ENCODE measurements at places on chromosomes 12 and 14.

GRCh38 chr14:69355607-69356281, 42.4 kb downstream of the ERH start:
- no peak for ATAC-seq

- no peak for ATAC-seq
Observed at GRCh38 chr12:97758194-97758501, 295.5 kb downstream of the RMST start.

- no peak for ATAC-seq
Observed at GRCh38 chr12:30286345-30286926, 409.2 kb downstream of the IPO8 start.

DNA sequence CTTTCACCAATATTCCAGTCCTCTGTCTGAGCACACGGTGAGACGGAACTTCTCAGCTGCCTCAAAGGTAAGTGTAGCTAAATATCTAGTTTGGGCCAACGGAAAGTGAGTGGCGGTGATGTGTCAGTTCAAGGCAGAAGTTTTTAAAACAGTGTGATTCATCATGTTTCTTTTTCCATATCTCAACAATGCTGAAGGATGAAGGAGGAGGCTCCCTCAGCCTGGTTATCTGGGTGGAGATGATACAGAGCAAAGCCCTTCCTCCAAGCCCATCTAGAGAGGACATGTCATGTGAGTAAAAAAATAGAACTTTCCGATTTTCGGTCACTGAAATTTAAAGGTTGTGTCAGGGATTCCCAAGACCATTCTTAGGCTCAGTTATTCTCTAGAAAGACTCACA, 13.1 kb upstream of the ANP32D start:
- no peak for ATAC-seq

DNA sequence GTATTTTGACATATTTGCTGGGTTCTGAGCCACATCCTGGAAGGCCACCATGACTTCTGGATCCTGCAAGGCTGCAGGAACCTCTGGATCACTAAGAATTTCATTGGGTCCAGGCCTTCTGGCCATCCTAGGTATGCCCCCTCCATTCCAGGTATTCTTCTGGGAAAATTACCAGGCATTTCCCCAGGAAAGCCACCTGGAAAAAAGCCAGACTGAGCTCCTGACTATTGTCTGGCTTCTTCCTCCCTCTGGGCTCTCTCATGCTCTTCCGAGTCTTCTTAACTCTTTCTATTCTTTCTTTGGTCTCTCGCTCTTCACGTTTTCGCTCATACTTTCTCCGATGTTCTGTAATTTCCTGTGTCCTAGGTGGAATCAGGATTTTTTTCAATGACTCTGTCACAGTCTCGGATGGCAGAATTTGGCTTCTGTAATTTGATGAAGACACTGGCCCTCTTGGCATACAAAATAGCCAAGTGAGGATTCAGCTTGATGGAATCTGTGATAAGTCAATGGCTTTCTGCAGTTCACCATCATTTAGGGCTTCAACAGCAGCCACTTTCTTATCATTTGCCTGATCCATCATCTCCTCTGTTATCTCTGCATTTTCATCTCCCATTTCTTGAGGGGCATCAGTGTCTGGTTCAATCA, 42.6 kb downstream of the ATP23 start:
- no peak for ATAC-seq

DNA sequence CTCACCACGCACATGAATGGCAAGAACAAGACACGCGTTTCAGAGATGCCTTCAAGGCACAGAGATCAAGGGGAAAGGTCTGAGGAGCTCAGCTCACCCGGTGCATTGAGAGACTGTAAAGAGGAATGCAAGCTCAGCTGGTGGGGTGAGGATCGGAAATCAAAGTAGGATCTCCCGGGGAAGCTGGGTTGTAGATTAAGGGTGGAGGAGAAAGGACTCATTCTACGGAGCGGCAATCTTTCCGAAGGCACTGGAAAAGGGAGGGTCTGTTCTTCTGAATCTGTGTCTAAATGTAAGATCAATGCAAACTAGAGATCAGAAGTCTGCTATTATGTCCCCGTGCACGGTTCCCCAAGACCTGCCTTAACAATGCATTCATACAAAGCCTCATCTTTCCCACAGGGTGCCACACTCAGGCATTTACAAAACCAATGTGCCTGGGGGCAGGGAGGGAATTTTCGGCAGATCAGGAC, 41.6 kb upstream of the PYGL start:
- ATAC-seq, result no peak

DNA sequence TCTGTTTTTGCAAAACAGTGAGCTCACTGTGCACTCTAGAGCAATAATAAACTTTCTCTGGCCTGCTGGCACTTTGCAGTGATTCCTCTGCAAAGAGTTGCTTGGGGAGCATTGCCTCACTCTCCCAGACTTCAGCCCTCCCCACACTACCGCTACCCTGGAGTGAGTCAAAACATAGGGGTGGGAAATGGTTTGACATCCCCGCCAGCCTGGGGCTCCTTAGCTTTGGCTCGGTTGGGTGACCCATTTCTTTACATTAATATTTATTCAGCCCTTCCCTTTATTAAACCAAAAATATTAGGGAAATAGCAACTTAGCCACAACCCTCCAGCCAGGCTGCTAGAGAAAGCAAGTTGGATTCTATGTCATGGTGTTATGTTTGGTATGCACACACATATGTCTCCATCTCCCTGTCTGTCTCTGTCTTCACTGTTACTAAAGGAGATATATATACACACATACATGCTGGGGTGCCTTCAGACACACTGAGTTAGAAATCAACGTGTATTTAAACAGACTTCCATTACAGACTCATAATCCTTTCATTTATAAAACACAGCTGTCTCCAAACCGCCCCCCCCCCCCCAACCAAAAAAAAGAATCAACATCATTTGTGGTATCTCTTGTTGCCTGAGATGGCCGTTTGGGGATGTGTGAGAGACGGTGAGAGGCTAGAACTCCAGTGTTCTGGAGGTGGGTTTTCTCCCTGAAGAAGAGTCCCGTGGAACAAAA, 3.4 kb upstream of the IRF2BPL start:
- ATAC-seq, result no peak

GRCh38 chr12:116266631-116267349, 10.7 kb downstream of the MED13L start:
- ATAC-seq, result no peak

DNA sequence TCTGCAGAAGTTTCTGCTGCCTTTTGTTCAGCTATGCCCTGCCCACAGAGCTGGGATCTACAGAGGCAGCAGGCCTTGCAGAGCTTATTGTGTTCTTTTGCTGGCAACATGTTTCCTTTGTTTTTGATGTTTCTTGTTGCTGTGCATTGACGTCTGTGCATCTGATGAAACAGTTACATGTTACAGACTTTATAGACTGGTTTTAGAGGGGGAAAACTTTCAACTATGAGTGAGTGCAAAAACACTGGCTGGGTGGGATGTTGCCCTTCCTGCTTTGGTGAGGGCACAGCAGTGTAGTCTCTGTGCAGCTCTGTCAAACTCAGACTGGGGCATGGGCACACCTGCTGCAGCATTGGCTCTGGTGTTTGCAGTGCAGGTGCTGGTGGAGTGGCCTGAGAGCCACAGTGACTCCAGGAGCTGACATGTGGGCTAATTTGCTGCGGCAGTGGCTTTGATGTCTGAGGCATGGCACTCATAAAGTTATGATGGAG, 26.9 kb downstream of the CLEC6A start:
- no peak for ATAC-seq

GRCh38 chr14:31592631-31593030, 31.4 kb downstream of the NUBPL start:
- ATAC-seq, result no peak

DNA sequence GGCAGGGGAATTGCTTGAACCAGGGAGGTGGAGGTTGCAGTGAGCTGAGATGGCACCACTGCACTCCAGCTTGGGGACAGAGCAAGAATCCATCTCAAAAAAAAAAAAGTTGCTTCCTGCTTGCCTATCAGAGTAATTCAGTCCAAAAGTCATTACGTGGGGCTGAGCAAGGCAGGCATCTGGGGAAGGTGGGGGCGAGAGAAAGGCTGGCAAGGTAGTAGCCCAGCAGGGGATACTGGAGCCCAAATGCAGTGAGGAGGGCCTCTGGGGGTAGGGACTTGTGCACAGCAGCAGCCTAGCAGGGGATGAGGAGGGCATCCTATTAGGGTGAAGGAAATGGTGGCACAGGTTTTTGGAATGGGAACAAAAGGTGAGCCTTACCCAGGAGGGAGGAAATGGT, 7.1 kb downstream of the ETFRF1 start:
- ATAC-seq, result no peak

DNA sequence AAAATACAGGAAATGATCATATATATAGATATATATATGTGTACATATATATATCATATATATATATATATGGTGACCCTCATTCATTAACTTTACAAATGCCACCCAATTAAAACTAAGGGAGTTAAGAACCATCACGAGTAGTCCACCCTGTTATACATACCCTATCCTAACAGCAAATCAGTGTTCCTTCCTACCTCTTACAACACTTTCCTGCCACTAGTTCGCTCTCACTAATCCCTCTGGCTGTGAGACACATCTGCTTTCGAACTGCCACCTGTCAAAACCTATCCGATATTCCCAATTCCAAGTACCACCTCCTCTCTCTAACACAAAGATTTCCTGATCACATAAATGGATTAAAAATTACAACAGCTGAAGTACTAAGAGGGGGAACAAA, 100.5 kb downstream of the EEA1 start:
- ATAC-seq, result no peak

DNA sequence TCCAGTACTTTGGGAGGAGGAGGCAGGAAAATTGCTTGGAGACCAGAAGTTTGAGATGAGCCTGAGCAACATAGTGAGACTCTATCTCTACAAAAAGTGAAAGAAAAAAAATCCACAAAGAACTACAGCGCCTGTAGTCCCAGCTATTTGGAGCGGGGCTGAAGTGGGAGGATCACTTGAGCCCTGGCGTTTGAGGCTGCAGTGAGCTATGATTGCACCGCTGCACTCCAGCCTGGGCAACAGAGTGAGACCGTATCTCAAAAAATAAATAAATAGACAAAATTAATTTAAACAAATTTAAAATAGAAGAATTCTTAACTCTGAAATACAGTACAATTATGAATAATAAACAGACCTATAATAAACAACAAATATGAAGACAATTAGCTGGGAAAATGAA, 40.9 kb downstream of the ATL1 start:
- no peak for ATAC-seq

GRCh38 chr14:51304941-51305340, 64.9 kb downstream of the TMX1 start:
- peak; percentile 40 for ATAC-seq

DNA sequence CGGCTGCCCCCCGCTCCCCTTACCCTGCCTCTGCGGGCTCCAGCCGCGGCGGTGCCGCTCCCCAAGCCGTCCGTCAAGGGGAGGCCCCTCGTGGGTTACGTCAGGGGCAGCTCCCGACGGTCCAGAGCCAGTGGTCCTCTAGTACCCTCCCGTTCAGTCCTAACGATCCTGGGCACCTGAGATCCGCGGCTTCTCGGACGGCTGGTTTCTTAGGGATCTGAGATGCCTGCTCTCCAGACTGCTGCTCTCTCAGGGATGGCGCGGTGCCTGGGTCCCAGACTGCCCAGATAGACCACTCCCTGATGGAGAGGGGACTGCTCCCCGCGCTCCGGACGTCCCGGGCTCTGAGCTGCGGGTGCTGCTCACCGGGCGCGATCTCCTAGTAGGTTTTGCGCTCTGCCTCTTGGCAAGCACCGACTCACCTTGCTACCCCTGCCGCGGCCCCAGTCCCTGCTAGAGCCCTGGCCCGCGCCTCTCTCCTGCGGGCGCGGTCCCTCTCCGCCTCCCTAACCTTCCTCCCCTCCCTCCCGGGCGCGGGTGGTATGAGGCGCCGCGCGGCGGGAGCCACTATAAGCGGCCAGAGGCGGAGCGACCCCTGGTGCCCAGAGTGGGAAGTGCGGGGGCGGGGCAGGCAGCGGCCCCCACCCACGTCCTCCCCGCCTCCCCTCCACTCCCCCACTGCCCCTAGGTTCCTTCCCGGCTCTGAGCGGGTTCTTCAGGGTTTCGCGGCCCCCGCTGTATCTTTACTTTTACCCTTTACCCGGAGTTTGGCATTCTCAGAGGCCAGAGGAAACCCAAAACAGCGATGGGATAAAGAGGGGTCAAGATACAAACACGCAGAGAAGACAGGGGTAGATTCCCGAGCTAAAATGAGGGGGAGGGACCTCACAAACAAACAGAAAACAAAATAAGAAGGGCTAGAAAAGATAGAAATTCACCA, at the start of gene C1QL4:
C1QL4 (minus strand) TSS at position 544 of the 940 bp plus-strand sequence. CDS start 711 bp downstream, outside the sequence.
- ATAC-seq, result peak; percentile 81

GRCh38 chr12:27429606-27430005, 16.9 kb upstream of the SMCO2 start:
- ATAC-seq, result no peak

DNA sequence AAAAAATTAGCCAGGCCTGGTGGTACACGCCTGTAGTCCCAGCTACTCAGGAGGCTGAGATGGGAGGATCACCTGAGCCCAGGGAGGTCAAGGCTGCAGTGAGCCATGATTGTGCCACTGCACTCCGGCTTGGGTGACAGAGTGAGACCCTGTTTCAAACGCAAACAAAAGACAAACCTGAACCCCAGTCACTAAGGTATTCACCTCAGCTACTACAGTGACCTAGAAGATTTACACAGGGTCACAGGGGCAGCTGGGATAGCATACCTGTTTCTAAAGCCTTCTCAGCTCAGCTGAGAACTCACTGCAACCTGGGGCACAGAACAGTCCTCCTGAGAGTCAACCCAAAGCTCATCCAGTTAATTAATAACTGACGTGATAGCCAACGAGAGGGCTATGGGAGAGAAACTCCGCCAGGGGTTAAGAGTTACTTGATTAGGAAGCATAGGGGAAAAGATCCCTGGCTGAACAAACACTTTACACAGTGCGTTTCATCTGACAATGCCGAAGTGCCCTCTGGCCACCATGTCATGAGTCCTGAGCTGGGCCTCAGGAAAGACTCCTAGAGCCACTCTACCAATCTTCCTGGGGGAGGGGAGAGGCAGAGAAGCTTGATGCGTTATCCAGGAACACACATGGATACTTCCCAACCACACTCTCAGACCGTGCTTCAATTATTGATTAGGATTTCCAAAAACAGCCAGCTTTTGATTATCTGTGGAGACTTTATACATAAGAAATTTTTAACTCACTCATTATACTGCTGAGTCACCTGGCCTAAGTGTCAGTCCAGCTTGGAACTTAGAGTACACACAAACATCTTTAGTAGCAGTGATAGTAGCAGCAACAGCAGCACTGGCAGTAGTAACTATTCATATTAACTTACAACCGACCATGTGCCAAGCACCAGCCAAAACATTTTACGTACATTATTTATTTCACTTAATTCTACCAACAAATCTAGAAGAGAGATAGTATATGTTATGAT, 48.2 kb downstream of the FOXN3 start:
- no peak for ATAC-seq

- no peak for ATAC-seq
Observed at GRCh38 chr12:41802803-41803202, 341.9 kb downstream of the GXYLT1 start.

GRCh38 chr12:4628406-4628805, 20.4 kb downstream of the AKAP3 start:
- ATAC-seq, result no peak

DNA sequence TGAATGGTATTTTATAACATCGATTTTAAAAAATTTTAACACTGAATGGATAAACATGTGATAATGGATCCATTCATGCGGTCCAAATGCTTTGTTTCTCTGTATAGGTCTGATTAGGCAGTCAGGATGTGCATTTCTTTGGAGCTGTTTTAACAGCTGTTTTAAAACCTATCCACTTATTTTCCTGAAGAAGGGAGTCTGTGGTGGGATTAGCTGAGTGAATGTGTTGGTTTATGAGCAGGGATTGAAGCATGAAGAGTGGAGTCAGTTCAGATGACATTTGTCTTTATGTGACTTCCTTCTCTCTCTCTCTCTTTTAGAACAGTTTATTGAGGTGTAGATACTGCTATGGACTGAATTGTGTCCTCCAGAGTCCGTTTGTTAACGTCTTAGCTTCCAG, 37.7 kb downstream of the GLT8D2 start:
- no peak for ATAC-seq

GRCh38 chr14:40694023-40694422, 912.7 kb upstream of the LRFN5 start:
- no peak for ATAC-seq

All from activated CD4-positive, CD25-positive, alpha-beta regulatory T cell treated with anti-CD3 and anti-CD28 coated beads, Interleukin-2, amount 50 U/mL, for 24 hours (primary cell).